Islet precursor cell (in vitro differentiated cells): ENCODE measurements at places on chromosomes 7 and 10.

DNA sequence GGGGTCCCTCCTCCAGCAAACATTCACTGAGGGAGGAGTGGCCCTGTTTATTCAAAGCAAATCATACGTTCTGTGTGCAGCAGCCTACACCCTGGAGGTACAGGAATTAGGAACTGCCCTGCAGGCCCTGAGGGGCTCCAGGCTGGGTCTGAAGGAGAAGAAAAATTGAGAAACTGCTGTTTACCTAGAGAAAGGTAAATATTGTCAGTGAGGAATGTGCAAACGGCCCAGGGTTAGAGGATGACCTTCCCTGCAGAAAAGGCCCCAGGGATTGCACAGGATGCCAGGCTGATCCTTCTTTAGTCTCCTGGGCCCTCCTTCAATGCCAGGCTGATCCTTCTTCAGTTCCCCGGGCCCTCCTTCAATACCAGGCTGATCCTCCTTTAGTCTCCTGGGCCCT, 5.7 kb downstream of the CALML5 start:
- no peak for DNase-seq

- DNase-seq: no peak
Observed at GRCh38 chr7:48755061-48755555, 169.2 kb upstream of the CDC14C start.

- DNase-seq: no peak
Observed at GRCh38 chr7:115356999-115357702, 435.3 kb downstream of the MDFIC start.

DNA sequence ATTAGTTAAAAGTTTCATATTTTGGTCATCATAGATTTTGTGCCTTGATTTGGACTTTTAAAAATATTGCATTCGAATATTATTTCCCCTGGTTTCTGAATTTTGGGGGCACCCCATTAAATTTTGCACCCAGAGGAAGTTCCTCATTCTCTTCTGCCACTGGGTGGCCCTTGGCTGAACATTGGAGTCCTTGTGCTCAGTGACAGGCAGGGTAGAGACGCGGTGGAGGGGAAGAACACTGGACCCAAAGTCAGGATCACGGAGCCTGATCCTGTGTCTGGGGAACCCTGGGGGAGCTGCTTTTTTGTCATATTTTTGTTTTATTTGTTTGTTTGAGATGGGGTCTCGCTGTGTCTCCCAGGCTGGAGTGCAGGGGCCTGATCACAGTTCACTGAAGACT, 74.7 kb downstream of the MKI67 start:
- no peak for DNase-seq

DNA sequence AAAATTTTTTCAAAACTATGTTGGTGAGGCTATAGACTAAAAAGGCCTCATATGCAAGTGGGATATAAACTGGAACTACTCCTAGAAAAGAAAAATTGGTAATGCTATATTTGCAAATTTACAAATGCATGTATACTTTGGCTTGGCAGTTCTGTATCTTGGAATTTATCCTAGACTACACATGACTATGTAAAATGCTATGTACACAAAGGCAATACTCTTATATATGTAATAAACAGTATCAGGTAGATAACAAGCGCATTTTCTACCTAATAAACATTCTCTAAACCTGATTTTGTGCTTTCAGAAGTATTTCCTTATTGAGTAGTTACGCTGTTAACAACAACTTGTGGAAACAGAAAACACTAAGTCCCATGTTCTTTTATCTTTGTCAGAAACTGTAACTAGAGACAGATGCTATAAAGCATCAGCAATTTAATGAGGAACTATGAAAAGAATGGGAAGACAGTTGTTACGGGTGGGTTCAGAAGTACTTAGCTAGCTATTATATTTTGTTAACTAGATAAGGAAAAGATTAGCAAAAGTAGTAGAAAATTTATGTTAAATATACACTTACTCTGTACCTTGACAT, 107.8 kb downstream of the ARHGAP12 start:
- no peak for DNase-seq

DNA sequence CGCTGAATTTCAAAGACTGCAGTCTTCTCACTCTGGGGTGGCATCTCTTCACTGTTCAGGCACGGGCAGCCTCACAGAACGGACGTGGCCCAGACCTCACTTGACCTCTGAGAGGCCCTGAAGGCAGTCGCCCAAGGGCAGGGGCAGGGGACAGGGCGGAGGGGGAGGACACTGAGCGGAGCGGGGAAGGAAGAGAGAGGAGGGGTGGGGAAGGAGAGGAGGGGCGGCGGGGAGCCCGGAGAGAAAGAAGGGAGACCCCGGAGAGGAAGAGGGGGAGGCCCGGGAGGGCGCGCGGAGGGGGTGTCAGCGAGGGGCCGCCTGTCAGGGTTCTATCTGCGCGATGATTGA, 58.7 kb upstream of the COMTD1 start:
- peak; percentile 84 for DNase-seq

GRCh38 chr7:70580161-70580560, 551.8 kb upstream of the GALNT17 start:
- DNase-seq: peak; percentile 80

DNA sequence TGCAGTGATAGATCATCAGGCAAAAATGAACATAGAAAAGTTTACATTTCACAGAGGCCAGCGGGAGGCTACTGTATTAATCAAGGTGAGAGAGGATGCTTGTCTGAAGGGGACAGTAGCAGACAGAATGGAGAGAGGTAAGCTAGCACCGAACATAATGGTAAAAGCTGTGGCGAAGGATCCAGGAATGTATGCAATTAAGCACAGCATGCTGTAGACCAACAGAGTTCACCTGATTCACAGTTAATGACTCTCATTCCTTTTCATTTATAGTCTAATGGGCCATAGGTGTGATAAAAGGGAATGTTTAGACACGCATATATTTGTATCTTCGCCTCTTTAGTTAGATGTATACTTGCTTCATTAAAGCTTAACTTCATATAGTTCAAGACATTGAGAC, 150.9 kb upstream of the MBL2 start:
- DNase-seq: peak; percentile 59

- DNase-seq: no peak
Observed at GRCh38 chr7:50367100-50367499, 62.6 kb downstream of the IKZF1 start.

GRCh38 chr7:139893999-139894398, 64.9 kb downstream of the TBXAS1 start:
- no peak for DNase-seq

GRCh38 chr7:13226385-13226784, 539.0 kb downstream of the ARL4A start:
- no peak for DNase-seq

- peak; percentile 64 for DNase-seq
Observed at GRCh38 chr7:8295638-8296361, 33.8 kb upstream of the ICA1 start.

GRCh38 chr10:61986788-61987492, 85.4 kb downstream of the ARID5B start:
- no peak for DNase-seq

GRCh38 chr7:81158189-81158588, 239.3 kb upstream of the SEMA3C start:
- no peak for DNase-seq

GRCh38 chr10:94137747-94138146, 144.0 kb downstream of the PLCE1 start:
- DNase-seq: no peak

DNA sequence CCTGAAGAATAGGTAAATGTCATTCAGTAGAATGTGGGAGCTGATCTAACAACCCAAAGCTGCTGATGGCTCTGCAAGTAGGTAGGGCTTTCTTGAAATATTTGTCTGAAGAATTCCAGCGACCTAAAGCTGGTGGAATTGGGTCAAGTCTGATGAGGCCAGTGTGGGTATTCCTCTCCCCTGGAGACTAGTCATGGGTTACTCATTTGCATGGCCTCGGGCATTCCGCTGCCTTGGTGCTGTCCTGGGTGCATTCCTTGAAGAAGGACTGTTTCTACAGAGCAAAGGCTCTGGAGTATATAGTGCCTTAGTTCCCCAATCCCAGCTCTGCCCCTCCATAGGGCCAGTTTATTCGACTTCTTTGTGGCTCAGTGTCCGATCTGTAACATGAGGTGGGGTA, 19.2 kb downstream of the PDK4 start:
- DNase-seq: peak; percentile 95

DNA sequence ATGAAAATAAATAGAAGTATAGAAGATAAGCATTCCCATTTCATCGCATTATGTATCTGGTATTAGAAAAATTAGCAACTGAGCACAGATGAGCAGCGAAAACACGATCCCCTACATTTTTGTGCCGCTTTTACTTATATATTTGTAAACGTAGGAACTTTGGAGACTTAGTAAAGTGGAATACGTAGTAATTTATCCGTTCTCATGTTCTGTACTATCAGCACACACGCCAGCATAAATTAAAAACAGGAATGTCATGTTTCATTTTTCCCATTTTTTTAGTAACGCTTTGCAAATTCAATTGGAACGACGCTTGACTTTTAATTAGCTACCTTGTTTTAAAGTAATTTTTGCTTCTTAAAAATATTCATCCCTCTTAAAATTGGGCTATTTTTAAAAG, 2.4 kb downstream of the ZNRF2 start:
- no peak for DNase-seq

GRCh38 chr10:101489355-101489754, 98.7 kb downstream of the POLL start:
- no peak for DNase-seq

DNA sequence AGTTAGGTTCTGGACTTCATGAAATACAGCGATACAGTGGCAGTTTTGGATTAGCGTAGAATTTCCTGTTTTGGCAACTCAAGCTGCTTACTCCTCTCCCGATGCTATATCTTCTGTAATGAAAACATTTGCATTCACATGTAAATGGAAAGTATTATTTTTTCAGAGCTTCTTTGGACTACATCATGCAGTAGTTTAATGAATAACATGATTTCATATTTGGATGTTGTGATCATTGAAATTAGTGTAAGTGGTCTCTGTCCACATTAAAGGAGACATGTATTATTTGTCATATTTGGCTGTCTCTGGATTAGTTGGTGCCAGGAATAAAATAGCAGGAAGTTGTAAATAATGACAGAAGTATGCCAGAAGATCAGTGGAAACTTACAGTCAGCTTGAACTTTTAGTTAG, 331.6 kb downstream of the GFRA1 start:
- DNase-seq: no peak

DNA sequence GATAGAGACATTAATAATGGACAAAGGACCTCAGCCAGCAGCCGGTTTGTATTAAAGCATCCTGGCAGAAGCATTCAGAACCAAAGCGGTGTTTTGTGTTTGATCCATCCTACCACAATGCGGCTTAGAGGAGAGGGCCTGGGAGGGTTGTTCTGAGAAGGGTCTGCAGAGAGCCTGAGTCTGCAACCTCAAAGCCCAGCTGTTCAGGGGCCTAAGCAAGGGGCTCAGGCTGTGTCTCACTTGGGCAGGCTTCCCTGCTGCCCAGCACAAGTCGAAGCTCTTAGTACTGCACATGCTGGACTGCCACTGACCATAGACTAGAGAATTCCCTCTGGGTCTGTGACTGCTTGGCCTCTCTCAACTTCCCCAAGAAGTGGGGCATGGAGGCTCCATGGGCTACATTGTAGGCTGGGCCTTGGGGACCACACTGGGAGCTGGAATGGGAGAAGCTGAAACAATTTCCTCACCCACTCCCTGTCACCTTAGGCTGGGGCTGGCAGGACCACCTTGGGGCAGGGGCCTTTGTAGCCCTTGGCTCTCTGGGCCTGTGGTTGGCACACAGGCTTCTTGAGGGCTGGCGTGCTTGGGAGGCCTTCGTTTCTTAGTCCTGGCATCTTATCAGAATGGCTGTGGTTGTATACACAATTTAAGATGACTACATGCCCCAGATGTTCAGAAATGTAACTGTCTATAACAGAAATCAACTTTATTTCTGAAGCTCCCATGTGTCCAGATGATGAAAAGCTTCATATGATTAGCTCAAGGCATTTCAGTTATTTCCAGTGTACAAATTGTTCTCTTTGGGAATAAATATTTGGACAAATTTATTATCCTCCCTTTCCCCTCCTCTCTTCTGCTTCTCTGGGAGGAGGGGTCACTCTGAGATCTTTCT, 44.5 kb downstream of the LRRC18 start:
- DNase-seq: peak; percentile 42

DNA sequence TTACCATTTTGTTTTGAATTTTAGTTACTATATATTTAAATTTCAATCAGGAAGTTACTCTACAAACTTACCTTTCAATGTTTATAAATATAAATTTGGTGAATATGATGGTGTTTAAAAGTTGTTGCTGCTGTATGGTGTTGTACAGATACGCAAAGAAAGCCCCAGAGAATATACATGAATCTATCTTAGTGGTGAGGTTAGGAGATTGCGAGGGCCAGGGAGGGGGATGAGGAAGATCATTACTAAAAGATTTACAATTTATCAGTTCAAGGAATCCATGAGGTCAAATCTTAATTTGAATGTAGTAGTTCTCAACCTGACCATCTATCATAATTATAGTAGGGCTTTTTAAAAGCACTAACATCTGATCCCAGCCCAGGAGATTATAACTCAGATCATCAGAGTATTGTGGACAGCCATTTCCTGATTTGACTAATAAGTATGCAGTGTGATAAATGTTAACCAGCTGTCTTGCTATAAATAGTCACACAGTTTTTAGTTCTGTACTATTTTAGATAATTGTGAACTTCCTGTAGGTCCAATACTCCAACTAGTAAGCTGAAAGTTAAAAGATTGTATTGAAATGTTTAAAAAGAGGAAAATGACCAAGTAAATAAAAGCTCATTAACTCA, 23.6 kb downstream of the FAM3C start:
- no peak for DNase-seq

DNA sequence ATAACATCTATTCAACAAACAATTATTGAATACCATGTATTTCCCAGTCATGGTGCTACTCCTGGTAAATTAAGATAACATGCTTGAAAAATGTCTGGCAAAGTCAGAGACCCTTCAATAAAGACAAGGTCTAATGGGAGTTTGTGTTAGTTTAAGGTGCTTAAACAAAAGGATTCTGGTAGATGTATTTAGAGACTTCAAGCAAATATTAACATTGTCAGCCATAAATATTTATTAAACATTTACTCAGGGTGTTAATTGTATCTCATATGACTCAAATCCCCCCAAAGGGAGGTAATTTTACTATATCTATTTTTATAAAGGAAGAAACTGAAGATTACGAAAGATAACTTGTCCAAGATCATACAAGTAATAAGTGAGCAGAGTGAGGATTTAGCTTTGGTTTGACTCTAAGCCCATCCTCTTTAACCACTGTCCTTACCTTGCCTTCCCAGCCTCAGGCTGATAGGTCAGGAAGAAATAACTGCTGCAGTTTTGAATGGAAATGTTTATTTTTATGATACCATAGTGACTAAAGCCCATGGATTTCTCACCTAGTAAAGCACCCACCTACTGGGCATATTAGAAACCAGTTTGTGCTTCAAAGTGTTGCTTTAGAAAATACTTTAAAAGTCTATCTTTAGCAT, 215.4 kb downstream of the COBL start:
- DNase-seq: no peak

DNA sequence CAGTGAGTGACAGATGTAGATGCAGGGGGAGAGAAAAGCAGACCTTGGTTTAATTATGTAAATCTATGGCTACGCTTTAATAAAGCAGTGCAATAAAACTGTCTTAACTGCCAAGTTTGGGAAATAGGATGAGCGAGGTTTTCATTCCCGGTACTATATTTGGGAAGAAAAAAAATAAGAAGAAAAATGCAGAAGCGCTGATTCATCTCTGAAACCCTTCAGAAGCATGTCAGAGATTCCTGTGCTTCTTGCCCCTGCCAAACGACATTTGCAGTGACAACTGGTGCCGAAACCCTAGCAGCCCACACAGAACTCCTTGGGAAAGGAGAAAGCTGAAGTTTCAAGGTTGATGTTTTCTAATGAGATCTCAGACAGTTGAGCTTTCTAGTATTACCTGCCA, 380.7 kb downstream of the REEP3 start:
- DNase-seq: peak; percentile 57

GRCh38 chr7:96998744-96999143, 6.6 kb upstream of the DLX6 start:
- DNase-seq: no peak
